ENCODE measurements at places on chromosomes 5 and 9.

DNA sequence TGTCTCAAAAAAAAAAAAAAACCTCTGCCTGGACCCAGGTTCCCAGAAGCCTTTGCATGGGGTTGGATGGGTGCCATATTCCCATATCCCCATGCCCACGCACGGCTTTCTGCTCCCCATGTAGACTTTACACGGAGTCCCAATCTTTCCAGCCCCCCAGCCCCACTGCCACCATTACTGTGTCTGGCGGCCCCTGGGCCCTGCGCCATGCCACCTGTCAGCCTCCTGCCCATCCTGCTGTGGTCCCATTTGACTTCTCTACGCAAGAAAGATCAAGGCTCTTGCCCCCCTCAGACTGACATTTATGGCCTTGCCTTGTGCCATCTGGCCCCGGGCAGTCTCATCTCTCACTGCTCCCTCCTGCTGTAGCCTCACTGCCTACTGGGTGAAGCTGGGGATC lies 6.5 kb upstream of the AK1 start:
- no peak overlapping the region for H3K4me3 ChIP-seq
- peaks cover 6% of the 10 kb centered on the region for H3K4me1 ChIP-seq
- no peak overlapping the region for H3K27ac ChIP-seq
- no peaks in the 10 kb centered on the region for H3K27me3 ChIP-seq

DNA sequence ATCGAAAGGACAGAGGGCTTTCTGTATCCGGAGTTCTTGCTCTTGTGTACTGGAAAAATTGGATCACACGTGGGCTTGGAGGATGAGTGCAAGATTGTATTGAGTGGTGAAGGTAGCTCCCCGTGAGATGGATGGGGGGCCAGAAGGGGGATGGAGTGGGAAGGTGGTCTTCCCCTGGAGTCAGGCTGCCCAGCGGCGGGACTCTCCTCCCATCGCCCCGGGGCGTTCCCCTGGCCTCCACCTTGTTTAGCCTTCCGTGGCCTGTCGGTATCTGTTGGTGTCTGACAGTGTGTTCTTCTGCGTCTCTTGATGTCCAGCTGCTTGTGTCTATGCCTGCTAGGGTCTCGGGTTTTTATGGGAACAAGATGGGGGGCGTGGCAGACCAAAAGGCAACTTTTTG lies 54.6 kb upstream of the GABRA6 start:
- no peak for DNase-seq
- no peak overlapping the region for H3K4me3 ChIP-seq
- H3K36me3 ChIP-seq: no peaks in the 10 kb centered on the region
- no peaks in the 10 kb centered on the region for H3K27me3 ChIP-seq
- no peaks in the 10 kb centered on the region for H3K4me1 ChIP-seq
- H3K27ac ChIP-seq: no peak overlapping the region

- H3K4me1 ChIP-seq: no peaks in the 10 kb centered on the region
- H3K4me3 ChIP-seq: no peak overlapping the region
- H3K27ac ChIP-seq: no peak overlapping the region
- no peak for DNase-seq
Observed at GRCh38 chr5:95777441-95777840, 45.1 kb downstream of the GLRX start.

DNA sequence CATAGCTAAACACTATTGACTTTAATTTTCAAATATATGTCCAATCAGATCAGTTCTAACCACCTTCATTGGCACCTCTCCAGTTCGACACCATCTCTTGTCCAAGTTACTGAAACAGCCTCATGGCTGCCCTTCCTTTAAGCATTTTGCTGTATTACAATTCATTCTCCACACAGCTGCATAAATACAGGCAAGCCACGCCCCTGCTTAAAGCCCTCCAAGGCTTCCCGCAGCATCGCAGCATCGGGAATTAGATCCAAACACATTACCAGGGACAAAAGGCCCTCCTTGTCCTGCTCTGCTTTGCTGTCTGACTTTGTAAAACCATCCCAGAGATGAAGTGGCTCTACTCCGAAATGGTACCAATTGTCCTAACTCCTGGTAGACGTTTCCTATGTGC lies 75.1 kb upstream of the RAI14 start:
- DNase-seq: no peak
- H3K27me3 ChIP-seq: no peaks in the 10 kb centered on the region
- H3K27ac ChIP-seq: no peak overlapping the region

- H3K4me1 ChIP-seq: peaks cover 29% of the 10 kb centered on the region
- H3K36me3 ChIP-seq: no peaks in the 10 kb centered on the region
- DNase-seq: no peak
- no peak overlapping the region for H3K4me3 ChIP-seq
- H3K27me3 ChIP-seq: peaks cover 18% of the 10 kb centered on the region
Observed at GRCh38 chr9:132488626-132489025, 78.6 kb downstream of the CFAP77 start.

DNA sequence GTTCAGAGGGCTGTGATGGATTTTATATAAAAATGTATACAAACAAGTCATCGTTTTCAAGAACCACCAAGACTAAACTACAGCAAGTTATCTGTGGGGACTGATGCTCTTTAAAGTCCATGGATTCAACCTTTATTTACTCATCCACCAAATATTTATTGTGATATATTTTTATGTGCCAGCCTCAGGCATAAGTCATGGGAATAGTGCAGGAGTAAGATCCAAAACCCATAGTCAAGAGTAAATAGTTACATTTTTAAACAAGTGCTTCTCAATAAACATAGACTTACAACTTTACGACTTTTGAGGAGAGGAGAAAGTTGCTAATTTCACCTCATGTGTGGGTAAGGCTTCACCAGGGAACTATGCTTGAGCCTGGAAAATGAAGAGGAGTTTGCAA lies 24.6 kb downstream of the MACIR start:
- H3K27me3 ChIP-seq: no peaks in the 10 kb centered on the region
- H3K27ac ChIP-seq: no peak overlapping the region
- no peak for DNase-seq
- H3K36me3 ChIP-seq: no peaks in the 10 kb centered on the region
- no peak overlapping the region for H3K4me3 ChIP-seq
- no peaks in the 10 kb centered on the region for H3K4me1 ChIP-seq

DNA sequence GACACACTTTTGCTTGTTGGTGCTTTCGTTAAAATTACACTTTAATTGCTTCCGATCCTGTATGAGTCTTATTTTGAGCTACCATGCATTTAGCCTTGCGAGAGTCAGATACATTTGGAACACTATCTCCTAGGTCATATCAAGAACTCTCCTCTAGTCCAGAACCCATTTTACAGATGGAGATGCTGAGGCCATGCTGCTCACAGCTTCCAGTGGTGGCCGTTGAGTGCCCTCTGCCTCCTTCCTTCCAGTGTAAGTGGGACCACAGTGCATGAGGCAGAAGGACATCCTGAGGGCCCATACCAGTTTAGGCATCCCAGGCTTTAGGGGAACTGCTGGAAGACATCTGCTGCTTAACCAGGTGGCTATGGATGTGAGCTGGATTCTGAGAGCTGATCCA lies 6.9 kb downstream of the CCNI2 start:
- no peaks in the 10 kb centered on the region for H3K36me3 ChIP-seq
- no peak overlapping the region for H3K27ac ChIP-seq

- H3K27ac ChIP-seq: no peak overlapping the region
- no peak overlapping the region for H3K4me3 ChIP-seq
- DNase-seq: no peak
- peaks cover 5% of the 10 kb centered on the region for H3K27me3 ChIP-seq
- H3K4me1 ChIP-seq: no peaks in the 10 kb centered on the region
Observed at GRCh38 chr9:7287065-7287464, 512.5 kb downstream of the DMAC1 start.

GRCh38 chr9:27157736-27158135 lies 48.7 kb downstream of the TEK start:
- no peaks in the 10 kb centered on the region for H3K27me3 ChIP-seq
- H3K4me3 ChIP-seq: no peak overlapping the region
- no peak overlapping the region for H3K27ac ChIP-seq
- H3K36me3 ChIP-seq: no peaks in the 10 kb centered on the region

DNA sequence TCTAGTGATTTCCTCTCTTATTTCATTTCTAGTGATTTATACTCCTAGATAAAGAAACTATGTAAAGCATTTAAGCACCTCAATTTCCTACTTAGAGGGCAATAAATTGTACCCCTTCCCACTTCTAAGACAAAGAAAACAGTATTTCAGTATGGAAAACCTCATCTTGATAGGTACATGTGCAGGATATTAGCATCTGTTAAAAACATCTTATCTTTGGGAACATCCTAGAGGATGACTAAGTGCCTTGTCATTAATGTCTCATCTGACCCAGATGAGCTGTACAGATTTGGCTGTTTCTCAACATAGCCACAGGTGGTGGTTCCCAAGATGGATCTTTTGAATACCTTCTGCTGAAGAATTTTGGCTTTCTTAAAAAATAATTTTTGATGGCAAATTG lies 5.7 kb downstream of the MEGF10 start:
- no peak overlapping the region for H3K4me3 ChIP-seq
- H3K27ac ChIP-seq: no peak overlapping the region
- H3K36me3 ChIP-seq: no peaks in the 10 kb centered on the region

DNA sequence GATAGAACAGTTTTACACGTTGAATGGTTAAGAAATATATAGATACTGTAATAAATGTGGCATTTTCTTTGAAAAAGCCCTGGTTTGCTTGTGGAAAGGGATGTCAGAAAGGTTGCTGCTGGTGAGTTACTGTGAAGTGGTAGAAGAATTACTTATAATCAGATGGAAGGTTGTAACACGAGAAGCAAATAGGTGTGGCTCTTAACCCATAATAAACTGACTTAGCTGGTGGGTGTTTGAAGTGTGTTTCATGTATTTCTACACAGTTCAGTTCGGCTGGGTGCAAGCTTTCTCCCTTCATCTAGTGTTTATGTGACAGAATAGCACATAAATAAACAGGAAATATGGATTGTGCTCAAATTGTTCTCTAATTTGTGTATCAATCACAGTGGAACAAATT lies 5.5 kb downstream of the CNOT6 start:
- no peak overlapping the region for H3K4me3 ChIP-seq
- H3K27me3 ChIP-seq: no peaks in the 10 kb centered on the region
- H3K36me3 ChIP-seq: no peaks in the 10 kb centered on the region
- peaks cover 24% of the 10 kb centered on the region for H3K4me1 ChIP-seq
- no peak for DNase-seq

DNA sequence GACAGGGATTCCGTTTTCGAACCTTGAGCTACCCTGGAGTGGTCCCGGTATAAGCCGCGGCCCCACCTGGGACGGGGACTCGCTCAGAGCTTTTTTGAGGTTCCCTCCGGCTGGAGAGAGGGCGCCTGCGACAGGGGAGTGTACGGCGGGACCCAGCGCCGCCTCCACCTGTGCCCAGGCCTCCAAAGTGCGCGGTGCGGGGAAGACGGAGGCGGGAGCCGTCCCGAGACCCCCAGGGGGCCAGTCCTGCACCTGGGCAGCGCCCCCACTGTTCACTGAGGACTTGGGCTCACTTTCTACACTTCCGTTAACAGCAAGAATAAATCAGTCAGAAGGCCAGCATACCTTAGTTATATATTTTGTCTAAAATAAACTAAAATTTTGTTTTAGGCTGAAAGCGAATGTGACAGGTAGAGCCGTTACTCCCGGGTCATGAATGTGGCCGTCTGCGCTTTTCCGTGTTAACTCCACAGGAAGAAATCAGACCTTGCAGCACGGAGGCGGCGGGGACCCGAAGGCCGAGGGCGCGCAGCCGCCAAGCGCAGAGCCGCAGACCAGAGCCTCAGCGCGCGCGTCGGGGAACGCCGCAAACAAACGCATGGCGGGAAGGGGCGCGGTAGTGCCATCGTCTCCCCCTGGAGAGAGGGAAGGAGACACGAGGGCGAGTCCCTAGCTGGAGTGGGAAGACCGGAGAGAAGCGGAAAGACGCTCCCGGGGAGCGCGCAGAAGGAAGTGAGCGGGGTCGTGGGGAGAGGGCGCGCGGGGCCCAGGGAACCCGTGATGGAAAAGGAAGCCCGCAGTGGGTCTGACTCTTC lies 14.1 kb downstream of the TRIM7 start:
- DNase-seq: no peak
- H3K4me1 ChIP-seq: peaks cover 46% of the 10 kb centered on the region

DNA sequence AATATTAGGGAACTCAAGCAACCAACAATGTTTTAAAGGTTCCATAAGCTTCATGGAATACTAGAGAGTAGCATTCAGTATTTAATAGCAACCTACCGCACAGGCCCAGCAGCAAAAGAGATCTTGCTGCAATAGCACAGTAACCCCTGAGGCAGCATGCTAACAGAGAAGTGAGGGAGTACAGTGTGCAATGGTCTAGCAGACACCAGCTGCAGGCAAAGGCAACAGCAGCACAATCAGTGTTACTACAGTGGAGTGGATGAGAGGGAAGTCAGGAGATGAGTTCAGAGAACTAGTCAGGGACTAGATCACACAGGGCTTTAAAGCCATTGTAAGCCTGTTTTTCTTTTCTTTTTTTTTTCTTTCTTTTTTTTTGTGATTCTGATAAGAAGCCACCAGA lies 2.8 kb downstream of the TICAM2 start:
- H3K36me3 ChIP-seq: no peaks in the 10 kb centered on the region
- no peak for DNase-seq
- no peak overlapping the region for H3K27ac ChIP-seq
- H3K4me1 ChIP-seq: peaks cover 14% of the 10 kb centered on the region
- H3K4me3 ChIP-seq: no peak overlapping the region

DNA sequence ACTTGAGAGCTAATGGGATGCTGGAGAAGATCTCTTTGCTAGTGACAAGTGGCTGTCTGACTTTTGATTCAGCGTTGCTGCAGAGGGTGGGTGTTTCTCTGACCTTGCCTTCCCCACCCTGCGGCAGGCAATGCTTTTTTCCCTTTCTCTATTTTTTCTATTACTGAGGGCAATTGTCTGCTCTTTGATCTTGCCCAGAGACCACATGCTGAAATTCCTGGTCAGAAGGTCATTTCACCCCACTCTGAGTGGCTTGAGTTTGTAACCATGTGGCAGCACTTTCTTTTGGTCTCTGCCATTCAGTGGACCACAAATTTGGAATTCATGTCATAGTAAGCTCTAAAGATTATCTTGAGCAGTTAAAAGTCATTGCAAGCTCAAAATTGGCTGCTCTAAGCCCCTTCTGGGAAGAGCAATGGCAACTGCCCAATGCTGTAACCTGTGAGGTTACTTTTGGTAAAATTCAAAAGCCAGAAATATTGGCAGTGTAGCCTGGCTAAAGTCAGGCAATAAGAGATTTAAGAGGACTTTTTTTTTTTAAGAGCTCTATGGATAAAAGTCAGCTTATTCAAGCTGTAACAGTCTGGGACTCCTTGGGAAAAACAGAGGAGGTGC lies 30.4 kb upstream of the MTMR12 start:
- no peaks in the 10 kb centered on the region for H3K4me1 ChIP-seq
- no peaks in the 10 kb centered on the region for H3K36me3 ChIP-seq
- no peaks in the 10 kb centered on the region for H3K27me3 ChIP-seq
- H3K4me3 ChIP-seq: no peak overlapping the region

GRCh38 chr9:87381050-87381711 lies 116.5 kb upstream of the DAPK1 start:
- H3K27ac ChIP-seq: no peak overlapping the region
- H3K4me1 ChIP-seq: no peaks in the 10 kb centered on the region
- no peaks in the 10 kb centered on the region for H3K36me3 ChIP-seq
- no peak for DNase-seq

GRCh38 chr5:87393331-87393730 lies 19.4 kb downstream of the CCNH start:
- no peaks in the 10 kb centered on the region for H3K27me3 ChIP-seq
- H3K4me1 ChIP-seq: no peaks in the 10 kb centered on the region
- H3K4me3 ChIP-seq: no peak overlapping the region
- no peak overlapping the region for H3K27ac ChIP-seq
- DNase-seq: no peak

GRCh38 chr5:60287174-60287771 lies 393.7 kb upstream of the PDE4D start:
- no peak overlapping the region for H3K4me3 ChIP-seq
- peak; percentile 45 for DNase-seq
- H3K36me3 ChIP-seq: no peaks in the 10 kb centered on the region
- H3K27me3 ChIP-seq: no peaks in the 10 kb centered on the region

Measured in CD4-positive, alpha-beta T cell (primary cell).